ENCODE measurements at places on chromosomes 3 and 15.
A peak's percentile ranks its signal among the peaks of the same experiment; 100 is the strongest.

DNA sequence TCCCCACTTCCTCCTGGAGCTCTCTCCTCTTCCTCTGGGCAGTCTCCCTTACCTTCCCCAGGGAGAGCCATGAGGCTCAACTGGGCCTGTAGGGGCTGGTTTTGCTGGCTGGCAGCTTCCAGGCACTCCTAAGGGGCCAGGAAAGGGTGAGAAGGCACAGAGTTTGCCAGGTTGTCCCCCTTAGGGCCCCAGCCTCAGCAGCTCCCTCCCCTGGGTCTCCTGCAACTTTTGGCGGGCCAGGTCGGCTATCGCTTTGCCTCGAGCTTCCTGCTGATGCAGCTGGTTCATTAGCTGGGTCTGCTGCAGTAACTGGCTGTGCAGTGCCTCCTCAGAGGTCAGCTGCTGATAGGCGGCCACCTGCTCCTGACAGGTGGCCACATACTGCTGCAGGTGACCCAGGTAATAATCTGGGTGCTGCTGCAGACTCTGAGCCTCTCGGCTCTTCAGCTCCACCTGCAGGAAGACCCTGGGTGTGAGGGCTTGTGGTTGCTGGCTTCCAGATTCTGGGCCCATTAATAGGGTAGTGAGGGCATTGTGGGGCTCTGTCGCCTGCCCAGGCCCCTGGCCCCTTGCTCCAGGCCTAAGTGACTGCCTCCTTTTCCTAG is 29.7 kb upstream of the OR4F6 start:
- no peak for DNase-seq

GRCh38 chr15:90161950-90162361 is 39.2 kb upstream of the SEMA4B start:
- DNase-seq, result no peak

GRCh38 chr15:68208636-68209240 is 3.6 kb upstream of the CALML4 start:
- DNase-seq, result no peak

- no peak for DNase-seq
These were observed 334.7 kb upstream of the LRRFIP2 start for GRCh38 chr3:37509069-37509468.

- no peak for DNase-seq
These were observed 285.2 kb upstream of the MME start for GRCh38 chr3:154794814-154795445.

- no peak for DNase-seq
These were observed 31.4 kb upstream of the CHRNB4 start for GRCh38 chr15:78672285-78673014.

GRCh38 chr3:151428386-151428785 is 32.5 kb downstream of the IGSF10 start:
- no peak for DNase-seq

GRCh38 chr15:65420975-65421359 is 1.8 kb downstream of the IGDCC4 start:
- DNase-seq, result no peak

GRCh38 chr3:196666001-196666867 is 26.7 kb downstream of the NRROS start:
- DNase-seq, result no peak

DNA sequence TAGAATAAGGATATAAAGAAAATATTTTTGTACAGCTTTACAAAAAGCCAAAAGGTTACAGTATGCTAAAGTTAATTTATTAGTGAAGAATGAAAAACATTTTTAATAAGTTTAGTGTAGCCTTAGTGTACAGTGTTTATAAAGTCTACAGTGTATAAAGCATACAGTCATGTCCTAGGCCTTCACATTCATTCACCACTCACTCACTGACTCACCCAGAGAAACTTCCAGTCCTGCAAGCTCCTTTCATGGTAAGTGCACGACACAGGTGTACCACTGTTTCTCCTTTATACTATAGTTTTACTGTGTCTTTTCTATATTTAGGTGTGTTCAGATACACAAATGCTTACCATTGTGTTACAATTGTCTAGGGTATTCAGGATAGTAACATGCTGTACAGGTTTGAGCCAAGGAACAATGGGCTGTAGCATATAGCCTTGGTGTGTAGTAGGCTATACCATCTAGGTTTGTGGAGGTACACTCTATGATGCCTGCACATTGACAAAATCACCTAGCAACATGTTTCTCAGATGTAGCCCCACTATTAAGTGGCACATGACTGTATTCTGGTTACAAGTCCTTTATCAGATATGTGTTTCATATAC is 197.1 kb upstream of the KBTBD8 start:
- DNase-seq, result no peak

GRCh38 chr3:17749281-17749680 is 6.8 kb upstream of the TBC1D5 start:
- no peak for DNase-seq

DNA sequence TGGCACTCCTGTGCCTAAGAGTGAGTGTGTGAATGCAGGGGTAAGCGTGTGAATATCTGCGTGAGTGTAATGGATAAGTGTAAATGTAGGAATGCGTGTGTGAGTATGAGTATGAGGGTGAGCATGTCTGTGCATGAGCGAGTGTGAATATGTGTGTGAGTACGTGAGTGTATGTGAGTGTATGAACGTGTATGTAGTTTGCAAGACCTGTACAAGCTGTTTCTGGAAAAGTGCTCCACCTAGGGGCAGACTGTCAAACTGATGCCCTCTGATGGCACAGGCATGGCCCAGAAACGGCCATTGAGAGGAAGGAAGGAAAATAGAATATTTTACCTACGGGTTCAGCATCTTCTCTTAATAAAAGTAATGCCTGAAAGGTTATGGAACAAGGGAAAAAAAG is 24.4 kb upstream of the FRMD4B start:
- peak; percentile 23 for DNase-seq

DNA sequence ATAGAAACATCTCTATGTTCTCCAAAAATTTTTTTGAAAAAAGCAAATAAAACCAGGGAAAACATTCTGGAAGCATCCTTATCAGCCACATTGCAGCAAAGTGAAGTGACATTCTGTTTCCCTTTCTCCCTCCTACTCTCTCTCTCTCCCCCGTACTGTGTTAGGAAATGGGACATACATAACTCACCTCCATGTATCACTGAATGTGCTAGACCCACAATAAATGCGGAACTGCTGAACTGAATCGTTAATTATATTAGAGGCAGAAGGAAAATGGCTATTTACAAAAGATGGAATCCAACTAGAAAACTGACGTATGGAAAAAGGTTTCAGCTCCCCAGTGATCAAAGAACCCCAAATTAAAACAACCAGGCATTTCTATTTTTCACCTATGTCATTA is 129.8 kb downstream of the MINAR1 start:
- no peak for DNase-seq

GRCh38 chr3:13231781-13232666 is 158.8 kb upstream of the IQSEC1 start:
- no peak for DNase-seq

GRCh38 chr3:142356818-142357217 is 91.0 kb downstream of the XRN1 start:
- no peak for DNase-seq

GRCh38 chr15:99719096-99719541 is 14.1 kb downstream of the LYSMD4 start:
- DNase-seq, result peak; percentile 71

DNA sequence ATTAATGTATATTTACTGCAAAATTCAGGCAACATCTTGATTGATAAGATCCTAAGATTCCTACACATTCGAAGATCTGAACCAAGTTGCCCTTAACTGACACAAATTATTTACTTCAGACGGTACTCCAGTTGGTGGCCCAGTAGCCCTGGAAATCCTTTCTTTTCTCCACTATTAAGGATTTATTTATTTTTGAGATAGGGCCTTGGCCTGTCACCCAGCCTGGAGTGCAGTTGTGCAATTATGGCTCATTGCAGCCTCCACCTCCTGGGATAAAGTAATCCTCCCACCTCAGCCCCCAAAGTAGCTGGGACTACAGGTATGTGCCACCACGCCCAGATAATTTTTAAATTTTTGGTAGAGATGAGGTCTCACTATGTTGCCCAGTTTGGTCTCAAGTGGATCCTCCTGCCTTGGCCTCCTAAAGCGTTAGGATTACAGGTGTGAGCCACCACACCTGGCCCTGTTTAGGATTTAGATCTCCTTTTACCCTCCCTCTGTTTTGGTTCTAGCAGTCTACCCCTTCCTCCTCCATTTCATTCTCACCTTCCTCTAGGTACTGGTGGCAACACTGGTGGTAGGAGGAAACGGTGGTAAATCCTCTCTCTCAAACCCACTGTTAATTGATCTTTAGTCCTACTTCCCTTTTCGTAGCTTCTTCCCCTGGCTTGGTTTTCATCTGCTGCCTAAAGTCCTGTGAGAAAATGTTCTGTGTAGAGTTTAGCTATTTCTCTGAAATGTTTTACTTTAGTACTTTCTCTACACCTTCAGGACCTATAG is 12.7 kb upstream of the ZNF609 start:
- DNase-seq, result no peak

- no peak for DNase-seq
These were observed 26.3 kb upstream of the BNC1 start for GRCh38 chr15:83310521-83311456.

- no peak for DNase-seq
These were observed 28.5 kb downstream of the THBS1 start for GRCh38 chr15:39609166-39609916.

DNA sequence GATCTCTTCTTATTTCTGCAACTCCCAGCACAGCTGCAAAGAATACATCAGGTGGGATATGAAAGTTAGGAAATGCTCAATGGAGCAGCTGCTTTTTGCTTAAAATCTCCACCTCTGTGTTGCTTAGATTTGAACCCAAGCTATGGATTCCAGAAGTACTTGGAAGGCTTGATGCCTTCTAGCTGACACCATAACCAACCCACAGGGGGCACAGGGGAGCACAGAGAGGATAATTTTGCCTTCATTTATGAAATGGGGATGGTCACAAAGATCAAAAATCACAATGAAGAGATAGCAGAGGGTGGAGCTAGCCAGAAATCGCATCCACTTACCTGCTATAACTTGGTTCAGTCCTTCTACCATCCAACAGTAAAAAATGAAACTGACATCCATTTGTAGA is 75.7 kb downstream of the DUT start:
- no peak for DNase-seq

GRCh38 chr3:126033765-126034164 is 50.2 kb downstream of the SLC41A3 start:
- DNase-seq, result no peak

- DNase-seq, result no peak
These were observed 5.4 kb upstream of the IREB2 start for GRCh38 chr15:78432664-78433063.

DNA sequence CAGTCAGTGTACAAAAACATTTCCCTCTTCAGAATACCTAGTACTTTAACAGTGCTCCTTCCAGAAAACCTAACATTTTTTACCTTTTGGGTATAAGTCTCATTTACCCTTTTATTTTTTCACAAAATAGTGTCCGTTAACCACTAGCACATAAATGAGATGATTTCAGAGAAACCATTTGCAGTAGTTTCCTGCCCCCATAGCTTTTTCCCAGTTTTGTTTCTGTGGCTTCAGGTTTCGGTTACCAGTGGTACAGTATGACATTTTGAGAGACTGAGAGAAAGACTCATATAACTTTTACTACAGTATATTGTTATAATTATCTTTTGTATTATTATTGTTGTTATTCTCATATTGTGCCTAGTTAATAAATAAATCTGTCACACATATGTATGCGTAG is 6.2 kb upstream of the RBMS3 start:
- DNase-seq, result no peak

DNA sequence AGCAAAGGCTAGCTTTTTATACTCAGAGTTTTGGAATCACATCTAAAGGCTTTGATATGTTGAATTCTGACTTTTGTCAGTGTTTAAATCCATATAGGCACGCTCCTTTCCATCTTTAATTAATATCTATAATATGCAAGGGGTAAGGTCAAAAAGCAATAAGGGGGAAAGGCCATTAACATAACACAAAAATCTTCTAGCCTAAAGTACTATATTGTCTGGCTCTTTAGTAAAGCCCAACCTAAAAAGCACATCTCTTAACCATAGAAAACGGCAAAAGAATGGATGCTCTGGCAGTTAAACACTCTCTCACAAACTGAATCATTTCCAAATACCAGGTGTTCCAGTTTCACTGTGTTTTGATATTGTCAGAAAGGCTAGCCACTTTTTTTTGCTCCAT is 76.4 kb downstream of the EFL1 start:
- no peak for DNase-seq

GRCh38 chr3:40751666-40752065 is 226.9 kb downstream of the ZNF621 start:
- no peak for DNase-seq

- no peak for DNase-seq
These were observed 20.5 kb upstream of the OR5H1 start for GRCh38 chr3:98109807-98110549.

DNA sequence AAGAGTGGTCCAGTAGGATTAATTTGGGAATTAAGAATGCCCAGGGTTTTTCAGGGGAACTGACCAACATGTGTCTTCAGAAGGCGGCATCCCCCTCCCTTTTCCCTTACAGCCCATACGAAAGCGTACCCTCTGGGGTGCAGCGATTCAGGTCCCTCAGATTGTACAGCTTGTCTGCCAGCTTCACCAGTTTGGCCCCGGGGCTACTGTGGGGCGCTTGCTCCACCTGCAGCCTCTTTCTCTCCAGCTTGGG is 848 bp downstream of the HDDC3 start:
- no peak for DNase-seq

DNA sequence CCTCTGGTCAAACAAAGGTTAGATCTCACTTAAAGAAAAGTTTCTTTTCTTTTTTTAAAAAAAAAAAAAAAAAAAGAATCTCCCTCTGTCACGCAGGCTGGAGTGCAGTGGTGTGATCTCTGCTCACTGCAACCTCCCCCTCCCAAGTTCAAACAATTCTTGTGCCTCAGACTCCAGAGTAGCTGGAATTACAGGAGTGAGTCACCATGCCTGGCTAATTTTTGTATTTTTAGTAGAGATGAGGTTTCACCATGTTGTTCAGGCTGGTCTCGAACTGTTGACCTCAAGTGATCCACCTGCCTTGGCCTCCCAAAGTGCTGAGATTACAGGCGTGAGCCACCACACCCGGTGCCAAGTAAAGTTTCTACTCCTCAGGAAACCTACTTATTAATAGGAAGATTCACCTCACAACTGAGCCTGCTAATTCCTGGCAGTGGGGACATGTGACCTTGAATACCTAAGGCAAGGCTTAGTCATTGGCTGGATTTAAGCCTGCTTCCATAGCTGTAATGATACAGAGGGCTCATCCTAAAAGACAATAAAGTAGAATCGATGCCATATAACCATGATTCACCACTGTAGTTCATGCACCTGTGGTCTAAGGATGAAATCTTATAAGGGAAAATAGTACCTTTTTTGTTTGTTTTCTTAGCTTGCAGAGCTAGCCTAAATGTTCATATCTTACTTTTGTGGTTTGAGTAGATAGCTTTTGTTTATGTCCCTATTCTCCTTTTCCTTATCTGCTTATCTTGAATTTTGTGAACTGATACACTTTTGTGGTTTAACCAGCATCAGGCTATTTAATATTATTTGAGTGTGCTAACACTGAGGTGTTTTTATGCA is 24.8 kb upstream of the RBMS3 start:
- DNase-seq, result no peak

DNA sequence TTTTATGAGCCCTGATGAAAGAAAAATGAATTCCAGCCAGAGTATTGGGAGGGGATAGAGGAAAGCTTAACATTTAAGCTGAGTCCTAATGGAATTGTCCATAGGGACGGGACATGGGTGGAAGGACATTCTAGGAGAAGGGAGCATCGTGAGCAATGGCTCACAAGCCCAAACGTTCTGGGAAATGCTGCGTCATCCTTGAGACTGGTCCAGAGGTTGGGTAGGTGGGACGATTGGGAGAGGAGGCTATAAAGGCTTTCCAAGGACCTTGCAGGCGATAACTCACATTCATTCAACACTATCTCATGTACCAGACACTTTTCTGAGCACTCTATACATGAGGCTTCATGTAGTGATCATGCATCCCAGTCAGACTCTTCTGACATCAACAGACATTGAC is 237.5 kb downstream of the THSD4 start:
- no peak for DNase-seq
